ENCODE measurements at places on chromosomes 3 and 15.

DNA sequence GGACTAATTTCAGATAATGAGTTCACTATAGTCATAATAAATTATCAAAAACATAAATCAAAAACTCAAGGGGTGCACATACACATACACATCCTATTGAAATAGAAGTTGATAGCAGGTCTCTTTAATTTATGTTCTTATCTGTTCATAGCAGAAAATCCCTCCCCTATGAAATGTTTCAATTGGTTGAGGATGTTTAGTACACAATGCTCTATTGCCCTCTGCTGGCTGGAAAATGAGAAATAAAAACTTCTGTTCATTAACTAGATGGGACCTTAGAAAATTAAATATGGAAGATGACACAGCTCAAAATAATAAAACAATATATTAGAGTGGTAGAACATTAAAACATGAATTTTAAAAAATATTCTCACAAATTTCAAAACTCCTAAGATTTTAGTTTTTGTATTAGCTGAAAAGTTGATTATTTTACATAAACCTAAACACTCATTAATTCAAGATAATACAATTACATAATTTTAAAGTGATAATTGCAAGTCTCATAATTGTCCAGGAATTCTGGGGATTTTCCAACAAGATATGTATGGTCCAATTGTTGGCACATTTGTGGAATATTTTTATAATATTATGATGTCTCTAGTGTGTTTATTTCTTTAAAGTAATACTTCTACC lies 735.0 kb downstream of the ROBO1 start:
- DNase-seq = no peak

- no peak for DNase-seq
Measured at GRCh38 chr3:2099028-2099671, 484 bp downstream of the CNTN4 start.

DNA sequence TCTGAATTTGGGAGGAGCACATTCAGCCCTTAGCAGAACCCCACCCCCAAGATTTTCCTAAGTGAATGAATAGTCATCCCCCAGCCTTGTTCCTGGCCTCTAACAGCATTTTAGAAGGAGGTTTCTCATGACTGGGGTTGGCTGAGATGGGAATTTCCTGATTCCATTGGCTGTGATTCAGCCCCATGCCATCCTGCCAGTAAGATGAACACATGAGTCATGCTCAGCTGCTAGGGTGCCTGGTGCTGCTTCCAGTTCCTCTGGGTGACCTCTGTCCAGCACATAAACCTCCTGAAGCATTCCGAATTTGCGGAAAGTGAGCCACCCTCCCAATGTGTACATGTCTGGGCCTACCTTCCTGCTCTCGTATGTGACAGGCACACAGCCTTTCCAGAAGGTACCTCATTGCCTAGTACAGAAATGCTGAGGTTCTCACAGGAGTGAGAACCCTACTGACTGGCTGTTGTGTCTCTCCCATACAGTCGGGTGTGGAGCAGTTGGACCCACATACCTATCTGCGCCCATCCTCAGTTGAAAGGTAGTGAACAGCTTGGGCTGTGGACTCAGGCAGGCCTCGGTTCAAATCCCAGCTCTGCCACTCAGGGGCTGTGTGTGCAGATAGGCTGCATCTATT lies 91.7 kb downstream of the APBA2 start:
- DNase-seq = peak; percentile 91

GRCh38 chr3:149151843-149152242 lies 22.4 kb downstream of the HPS3 start:
- no peak for DNase-seq

GRCh38 chr3:189395825-189396224 lies 224.1 kb downstream of the TPRG1 start:
- no peak for DNase-seq

- DNase-seq = no peak
Measured at GRCh38 chr3:126903521-126903920, 79.4 kb upstream of the PLXNA1 start.

- DNase-seq = no peak
Measured at GRCh38 chr15:58352026-58352929, 79.5 kb upstream of the LIPC start.

DNA sequence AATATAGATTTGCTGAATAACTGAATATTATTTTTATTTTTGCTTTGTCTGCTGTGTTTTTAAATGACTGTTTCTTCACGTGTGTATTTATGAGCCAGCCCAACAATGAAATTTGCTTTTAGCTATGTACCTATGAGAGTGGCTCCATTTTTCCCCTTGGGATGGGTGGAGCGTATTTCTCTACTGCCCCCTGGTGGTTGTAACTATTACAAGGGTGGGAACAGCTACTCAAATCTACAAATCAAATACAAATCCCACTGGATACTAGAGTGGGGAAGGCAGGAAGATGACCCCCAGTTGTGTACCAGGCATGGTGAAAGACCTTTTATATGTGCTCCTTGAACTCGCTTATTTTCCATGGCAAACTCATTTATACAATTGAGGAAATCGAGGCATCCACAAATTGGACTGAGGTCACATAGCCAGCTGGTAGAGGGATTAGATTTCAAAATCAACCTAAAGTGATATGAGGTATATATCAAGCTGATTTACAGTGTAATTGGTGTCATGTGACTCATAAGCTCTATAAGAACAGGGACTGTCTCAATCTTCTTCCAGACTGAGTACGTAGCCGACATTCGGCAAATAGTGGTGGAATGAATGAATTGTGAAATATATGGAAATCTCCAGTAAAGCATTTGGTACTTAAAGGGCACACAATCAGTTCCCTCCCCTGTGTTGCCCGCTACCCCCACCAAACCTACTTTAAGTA lies 69.5 kb upstream of the VEPH1 start:
- peak; percentile 57 for DNase-seq

DNA sequence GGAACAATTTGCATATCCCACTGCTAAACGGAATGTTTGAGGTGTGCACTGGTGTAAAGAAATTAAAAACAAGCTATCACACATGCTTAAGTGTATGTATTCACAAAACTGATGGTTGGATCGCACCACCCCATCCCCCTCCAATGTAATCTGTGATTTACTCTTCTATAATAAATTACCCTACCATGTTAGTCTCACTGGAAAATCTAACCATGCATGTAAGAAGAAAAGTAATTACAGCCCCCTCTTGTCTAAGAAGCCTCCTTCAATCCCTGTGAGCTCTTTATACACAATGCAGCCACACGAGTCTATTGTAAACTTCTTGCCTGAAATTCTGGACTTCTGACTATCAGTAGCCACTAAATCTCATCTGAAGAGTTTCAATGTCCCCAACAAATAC lies 173.6 kb downstream of the ZBTB20 start:
- no peak for DNase-seq

DNA sequence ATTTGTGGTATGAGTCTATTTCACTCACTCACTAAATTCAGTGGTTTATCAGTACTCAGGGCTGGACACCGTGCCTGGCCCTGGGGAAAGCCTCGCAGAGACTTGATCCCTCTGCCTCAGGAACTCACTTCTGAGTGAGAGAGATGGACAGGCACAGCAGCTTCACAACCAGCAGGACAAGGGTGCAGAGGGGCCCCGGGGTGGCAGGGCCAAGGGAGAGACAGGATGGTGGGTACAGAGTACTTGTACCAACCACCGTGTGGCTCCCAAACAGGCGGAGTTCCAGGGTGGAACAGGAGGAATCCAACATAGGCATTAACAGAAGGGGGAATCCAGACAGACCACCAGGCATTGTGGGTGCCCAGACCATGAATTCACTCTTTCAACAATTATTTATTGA lies 143.7 kb downstream of the MEGF11 start:
- no peak for DNase-seq

- no peak for DNase-seq
Measured at GRCh38 chr3:34703053-34703452, 904.6 kb downstream of the PDCD6IP start.

DNA sequence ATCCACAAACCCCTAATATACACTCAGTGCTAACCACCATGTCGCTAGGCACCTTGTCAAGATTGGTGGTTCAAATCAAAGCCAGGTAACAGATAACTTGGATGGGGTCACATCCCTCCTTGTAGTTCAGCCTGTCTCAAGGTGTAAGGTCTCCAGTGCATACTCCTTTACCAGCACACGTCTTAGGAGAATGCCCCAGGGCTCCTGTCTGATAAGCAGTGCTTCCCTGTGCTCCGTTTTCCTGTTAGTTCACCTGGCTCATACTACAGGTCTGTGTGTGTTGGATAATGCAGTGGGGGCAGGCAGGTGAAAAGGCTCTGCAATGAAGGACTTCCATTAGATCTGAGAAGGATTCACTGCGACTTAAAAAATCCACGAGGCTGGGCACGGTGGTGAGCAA lies 50.7 kb downstream of the ETV5 start:
- DNase-seq = no peak

- peak; percentile 58 for DNase-seq
Measured at GRCh38 chr3:65963787-65964677, 74.7 kb downstream of the MAGI1 start.

GRCh38 chr3:24881239-24881638 lies 386.6 kb upstream of the THRB start:
- DNase-seq = no peak

- no peak for DNase-seq
Measured at GRCh38 chr3:122628567-122628966, 51.1 kb downstream of the PARP15 start.

- DNase-seq = no peak
Measured at GRCh38 chr3:62529230-62529629, 155.9 kb upstream of the FEZF2 start.

GRCh38 chr15:100968050-100968966 lies 49.2 kb downstream of the LRRK1 start:
- DNase-seq = no peak

DNA sequence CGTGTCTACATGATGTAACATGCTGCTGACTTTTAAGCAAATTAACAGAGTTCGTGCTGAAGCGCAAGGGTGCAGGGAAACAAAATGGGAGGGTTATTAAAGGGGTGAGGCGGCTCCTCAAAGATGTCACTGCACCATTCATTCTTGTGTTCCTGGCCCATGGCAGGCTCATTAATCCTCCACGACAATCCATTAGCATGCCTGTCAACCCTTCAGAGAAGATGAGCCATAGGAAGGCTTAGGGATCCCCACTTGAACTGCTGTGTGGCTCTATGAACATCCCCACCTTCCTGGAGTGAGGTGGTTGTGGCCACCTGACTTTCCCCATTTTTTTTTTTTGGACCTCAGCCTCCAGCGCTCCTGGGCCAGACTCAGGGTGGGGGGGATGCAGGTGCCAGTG lies 45.8 kb downstream of the IGF1R start:
- no peak for DNase-seq
